Esophagus mucosa (tissue), 1 donor: ENCODE measurements at places on chromosomes 11 and 22.

GRCh38 chr22:27133681-27134314, 476.4 kb downstream of the MIAT start:
- no peak for ATAC-seq

DNA sequence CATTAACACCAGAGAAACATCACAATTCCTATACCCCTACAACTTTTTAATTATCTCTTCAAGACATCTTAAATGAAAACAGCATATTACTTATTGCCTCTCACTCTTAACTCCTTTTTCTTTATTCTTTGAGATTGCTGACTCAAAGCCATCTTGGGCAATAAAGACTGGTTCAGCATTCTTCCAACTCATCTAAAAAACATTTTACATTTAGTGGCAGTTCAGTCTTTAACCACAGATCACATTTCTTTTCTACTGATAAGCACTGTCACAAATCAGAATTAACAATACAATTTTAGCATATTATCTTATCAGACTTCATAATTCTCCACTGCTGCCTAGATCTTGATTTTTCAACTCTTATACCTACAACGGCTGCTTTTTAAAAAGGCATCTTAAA, 34.0 kb downstream of the SIK3 start:
- ATAC-seq = no peak

DNA sequence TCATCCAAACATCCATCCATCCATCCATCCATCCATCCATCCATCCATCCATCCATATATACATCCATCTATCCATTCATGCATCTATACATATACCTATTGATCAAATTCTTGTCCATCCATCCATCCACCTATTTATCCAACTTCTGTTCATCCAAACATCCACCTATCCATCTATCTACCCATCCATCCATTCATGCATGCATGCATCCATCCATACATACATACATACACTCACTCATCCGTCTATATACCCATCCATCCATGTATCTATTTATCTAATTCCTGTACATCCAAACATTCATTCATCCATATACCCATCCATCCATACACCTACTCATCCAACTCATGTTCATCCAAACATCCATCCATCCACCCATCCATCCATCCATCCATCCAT, 19.3 kb upstream of the YWHAH start:
- ATAC-seq = no peak

GRCh38 chr11:89540826-89541225, 49.7 kb upstream of the NOX4 start:
- ATAC-seq = no peak
